ENCODE measurements at places on chromosomes 4 and X.
A peak's percentile ranks its signal among the peaks of the same experiment; 100 is the strongest.

DNA sequence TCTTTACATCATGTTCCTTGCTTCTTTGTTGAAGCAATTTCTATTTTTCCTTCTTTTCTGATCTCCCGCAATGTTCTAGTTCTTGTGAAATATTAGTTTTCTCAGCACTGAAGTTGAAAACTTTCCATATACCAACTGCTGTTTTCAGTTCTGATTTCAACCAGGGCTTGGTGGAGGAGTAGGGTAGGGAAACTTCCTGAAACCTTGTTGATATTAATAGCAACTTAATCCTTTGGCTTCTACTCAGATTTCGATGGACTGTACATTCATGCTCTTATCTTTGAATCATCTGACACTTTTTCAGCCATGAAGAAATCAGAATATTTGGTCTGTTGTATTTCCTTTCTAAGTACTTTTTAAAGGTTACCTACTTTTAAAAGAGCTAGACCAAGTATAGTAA, 315.8 kb downstream of the RPA4 start:
- no peak for DNase-seq

- no peak for DNase-seq
Measured at GRCh38 chr4:64533159-64533558, 123.9 kb upstream of the TECRL start.

- no peak for DNase-seq
Measured at GRCh38 chr4:25043548-25043947, 12.8 kb upstream of the LGI2 start.

DNA sequence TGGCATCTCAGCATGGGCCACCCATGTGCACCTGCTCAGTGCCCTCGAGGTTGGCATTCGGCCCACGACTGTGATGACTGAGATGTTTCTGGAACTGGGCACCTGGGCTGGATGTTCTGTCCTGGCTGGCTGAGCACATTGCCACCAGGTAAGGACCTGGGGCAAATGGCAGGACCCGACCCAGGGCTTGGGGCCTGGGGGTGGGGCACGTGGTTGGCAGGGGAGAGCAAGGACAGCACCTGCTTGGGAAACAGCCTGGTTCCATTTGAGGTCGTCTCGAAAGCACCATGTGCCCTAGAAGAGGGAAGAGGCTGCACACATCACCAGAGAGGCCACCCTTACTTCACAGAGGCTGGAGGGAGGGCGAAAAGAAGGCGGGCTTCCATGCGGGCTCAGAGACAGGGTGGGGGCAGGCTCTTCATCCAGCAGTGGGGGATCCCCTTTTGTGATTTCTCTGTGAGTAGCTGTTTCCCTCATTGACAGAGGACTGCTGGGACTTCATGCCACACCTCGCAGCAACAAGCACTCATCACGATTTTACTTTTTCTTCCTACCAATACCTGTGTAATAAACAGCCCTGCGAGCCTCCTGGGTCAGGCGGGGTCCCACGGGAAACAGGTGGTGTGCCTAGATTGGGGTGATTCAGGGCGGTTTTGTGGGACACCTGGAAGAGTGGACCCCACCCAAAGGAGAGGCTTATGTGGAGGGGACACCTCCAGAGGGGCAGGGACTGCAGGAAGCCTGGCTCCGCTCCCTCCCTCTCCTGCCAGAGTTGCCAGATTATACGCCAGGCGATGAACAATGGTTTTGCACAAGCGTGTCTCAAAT, 12.0 kb downstream of the TMEM187 start:
- peak; percentile 51 for DNase-seq

GRCh38 chr4:139278485-139278884, 1.5 kb downstream of the MGARP start:
- no peak for DNase-seq

DNA sequence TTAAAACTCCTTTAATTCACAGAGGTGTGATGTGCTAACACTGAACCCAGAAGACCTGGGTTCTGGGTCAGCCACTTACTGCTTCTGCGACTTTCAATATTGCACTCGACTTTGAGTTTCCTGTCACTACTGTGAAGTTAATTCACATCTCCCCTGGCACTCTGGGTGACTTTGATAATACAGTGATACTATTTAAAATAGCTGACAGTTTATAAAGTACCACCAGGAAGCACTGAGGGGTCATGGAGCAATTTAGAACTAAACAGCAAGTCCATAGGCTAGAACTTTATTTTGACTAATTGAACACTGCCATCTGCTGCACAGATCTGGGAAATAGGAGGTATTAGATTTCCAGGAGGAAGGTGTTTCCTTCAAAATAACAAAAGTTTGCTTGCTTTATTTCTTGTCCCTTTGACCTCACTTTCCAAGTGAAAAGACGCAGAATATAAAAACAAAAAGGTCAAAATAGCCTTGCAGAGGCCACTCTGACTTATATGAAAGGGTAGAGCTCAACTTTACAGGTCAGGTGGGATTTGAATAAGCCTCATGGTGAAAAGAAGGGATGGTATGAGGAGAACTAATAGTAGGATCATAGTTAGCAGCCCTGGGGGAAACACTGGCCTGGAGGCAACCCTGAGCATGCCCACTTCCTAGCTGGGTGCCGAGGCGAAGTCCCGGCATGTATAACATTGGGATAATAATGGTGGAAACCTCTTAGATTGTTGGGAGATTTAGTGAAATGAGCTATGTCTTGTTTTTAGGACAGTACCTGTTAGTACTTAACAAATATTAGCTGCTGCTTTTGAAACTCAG, 53.4 kb downstream of the ZNF518B start:
- peak; percentile 41 for DNase-seq

DNA sequence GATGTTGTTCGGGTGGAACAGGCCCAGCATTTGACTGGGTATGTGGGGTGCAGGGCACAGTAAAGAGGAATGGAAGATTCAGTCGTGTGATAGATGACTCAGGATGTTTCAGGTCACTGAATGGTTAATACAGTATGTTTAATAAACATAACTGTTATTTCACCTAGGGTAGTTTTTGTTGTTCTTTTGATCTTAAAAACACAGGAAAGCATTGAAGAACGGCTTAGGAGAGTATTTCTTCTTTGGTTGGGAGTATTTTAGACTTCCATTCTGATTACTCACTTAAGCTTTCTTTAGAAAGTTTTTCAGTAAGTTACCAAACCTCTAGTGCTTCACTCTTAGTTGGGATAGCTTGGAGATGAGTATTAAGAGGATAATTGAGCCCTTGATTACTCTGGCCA, 62.3 kb downstream of the STAG2 start:
- DNase-seq = no peak

DNA sequence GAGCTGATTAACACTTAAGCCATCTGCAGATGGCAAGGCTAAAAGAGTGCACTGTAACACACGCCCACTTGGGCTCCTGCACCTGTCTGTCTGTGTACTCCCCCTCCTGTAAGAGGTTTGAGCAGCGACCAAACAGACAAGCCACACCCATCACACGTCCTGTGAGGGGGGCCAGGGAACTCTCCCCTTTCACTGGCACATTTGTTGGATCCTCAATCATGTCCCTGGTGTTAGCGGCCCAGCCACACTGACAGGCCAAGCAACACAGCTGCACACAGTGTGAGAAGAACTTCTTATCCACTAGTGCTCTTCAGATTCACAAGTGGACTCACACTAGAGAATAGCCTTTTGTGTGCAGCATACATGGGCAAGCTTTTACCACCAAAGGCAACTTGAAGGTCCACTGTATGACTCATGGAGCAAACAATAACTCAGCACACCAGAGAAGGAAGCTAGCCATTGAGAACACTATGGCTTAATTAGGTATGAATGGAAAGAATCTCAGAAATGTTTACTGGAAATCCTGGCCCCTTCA, 29.1 kb upstream of the UTP14A start:
- DNase-seq = peak; percentile 4

GRCh38 chr4:186936496-186937375, 213.1 kb upstream of the FAT1 start:
- DNase-seq = no peak

DNA sequence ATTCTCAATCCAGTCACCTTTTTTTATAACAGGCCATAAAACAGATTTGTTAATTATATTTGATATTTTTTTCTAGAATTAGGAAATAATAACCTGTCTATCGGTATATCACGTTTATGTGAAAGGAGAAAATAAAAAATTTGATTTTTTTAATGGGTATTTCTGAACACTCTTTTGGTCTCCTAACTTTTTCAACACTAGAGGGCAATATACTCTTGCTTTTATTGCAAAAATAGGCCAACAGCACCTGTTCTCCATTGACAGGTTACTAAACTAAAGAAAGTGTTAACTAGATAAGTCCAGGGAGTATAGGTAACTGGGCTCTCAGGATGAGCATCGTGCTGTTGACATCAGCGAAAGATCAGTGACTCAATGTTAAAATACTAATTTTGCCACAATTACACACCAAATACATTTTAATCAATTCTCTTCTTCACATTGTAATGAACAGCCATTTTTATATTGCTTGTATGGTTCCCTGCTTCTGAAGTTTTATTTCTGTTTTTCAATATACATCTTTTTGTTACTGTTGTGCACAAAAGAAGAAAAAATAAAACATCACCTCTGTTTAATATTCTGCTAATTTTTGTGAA, 22.8 kb downstream of the NDST4 start:
- DNase-seq = peak; percentile 64

DNA sequence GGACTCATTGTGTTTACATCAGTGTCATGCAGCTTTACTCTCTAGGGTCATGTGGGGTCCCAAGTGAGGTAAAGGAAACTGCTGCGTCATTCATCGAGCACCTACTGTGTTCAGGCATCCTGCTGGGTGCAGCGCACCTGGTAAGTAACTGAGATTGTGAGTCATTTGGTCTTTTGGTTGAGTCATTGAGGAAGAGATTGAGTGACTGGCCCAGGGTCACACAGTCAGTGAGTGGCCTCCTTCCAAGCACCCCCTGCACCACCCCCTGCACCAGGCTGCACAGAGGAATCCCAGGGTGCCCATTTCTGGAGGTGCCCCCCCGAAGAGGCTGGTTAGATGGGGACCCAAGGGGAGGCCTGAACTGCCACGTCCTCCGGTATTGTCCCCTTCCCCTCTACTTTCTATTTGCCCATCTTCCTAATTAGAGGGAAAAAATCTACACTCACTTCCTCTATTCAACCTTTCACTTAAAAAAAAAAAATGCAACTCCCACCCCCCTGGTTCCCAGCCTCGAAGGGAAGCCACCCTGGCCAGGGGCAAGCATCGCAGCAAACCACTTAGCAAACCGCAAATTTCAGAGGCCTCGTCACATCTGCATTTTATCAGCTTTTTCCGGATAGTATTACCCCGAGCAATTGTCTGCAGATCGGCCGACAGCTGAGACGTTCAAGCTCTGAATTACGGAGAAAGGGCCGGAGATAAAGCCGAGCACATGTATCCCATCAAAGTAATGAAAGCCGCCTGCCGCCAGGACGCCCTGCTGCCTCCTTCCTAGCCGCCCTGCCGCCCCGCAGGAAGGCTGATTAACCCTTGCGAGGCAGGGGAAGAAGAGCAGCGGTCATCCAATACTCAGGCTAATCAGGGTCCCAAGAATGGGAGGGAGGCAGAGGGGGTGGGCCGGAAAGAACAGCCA, 96.3 kb upstream of the MSX1 start:
- DNase-seq = no peak

DNA sequence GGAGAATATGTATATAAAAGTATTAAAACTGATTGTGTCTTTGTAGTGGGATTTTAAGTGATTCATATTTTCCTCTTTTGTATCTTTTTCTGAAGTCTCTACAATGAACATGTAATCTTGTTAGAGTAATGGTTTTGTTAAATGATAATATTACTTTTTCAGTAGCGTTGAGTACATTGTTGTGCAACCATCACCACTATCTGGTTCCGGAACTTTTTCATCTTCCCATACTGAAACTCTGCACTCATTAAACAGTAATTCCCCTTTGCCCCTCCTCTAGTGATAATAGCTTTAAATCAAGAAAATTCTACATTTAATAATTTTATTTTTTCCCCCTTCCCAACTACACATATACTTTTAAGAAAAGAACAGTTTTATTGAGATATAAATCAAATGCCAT, 23.3 kb downstream of the SHROOM3 start:
- no peak for DNase-seq

- no peak for DNase-seq
Measured at GRCh38 chr4:186789651-186790050, 66.0 kb upstream of the FAT1 start.

DNA sequence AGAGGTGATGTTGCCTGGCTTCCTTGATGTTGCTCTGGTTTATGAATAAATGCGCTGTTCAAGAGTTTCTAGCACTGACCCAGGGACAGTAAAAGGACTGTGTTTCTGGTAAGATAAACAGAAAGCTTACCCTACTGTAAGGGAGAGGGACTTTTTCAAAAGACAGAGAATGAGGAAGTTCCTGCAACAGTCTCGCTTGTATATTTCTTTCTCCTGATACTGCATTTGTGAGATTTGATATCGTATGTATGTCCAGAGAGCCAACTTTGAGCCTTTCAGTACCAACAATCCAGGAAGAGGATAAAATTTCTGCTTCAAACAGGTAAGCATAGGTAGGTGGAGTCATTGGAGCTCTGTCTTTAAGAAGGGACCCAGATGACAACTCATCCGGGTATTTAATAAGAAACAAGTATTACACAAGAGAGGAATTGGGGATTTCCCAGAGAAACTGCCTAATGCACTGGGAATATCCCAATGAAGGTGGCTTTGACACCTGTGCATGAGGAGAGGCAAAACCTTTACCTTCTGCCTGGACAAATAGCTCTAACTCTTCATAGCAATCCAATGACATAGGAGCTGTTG, 773 bp downstream of the DAPP1 start:
- peak; percentile 72 for DNase-seq

DNA sequence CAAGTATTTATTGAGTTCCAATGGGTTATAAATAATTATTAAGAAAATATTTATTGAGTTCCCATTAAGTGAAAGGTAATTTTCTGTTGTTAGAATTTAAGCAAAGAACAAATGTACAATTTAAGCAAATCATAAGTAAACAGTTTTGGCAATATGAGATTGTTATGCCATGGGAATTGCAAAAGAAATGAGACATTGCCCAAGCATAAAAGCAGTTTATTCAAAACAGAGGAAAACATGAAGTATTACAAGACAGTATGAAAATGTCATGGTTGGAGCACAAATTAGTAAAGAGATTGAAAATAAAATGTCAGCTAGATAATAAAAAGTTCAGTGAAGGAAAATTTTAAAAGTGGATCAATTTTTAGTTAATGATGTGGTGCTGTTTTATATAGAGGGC, 706.1 kb upstream of the EPHA5 start:
- DNase-seq = no peak

GRCh38 chr4:15690020-15690809, 8.6 kb downstream of the FAM200B start:
- DNase-seq = no peak

All from NAMALWA (cell line).